ENCODE measurements at places on chromosomes 12 and 14. TPM values are rescaled to one million over a fixed set of nuclear protein-coding genes. Genes with fewer than 3 reads are reported as not detected.

The CCDC175 gene
- not detected for total RNA-seq

DNA sequence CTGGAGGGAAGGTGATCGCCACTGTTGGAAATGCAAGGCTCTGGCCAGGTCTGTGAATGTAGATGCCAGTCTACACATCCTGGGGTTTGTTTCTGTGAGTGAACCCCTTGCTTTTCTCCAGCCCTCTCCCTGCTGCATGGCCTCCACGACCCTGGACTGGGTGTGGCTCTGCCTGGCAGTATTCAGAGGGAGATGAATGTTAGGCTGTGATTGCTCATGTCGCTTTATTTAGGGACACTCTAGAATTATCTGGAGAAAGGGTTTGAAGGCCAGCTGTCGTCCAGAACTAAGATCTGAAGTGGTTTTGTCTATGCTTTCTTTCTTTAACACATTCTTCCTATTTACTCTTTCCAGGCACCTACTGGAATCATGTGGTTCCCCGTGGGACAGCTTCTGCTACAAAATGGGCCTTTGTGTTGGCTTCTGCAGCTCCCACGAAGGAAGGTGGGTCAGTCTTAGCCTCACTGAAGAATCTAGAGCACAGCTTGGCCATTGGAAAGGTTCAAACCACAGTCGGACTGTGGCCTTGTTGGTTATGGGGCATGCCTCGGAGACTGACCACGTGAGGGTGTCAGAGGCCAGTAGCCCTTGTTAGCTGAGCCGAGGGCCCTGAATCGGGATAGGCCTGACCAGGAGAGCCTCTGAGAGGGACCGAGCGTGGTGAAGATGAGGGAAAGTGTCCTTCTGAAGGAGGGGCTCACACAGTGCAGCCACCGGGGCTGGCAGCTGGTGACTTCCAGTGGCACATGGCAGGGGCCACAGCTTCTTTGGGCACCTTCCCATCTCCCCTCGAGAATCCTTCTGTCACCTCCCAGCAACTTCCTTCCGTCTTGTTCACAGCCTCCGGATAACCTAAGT is 59.1 kb downstream of the ANKRD9 start:
- DNase-seq: no peak

GRCh38 chr12:39723831-39724230 is 104.2 kb upstream of the ABCD2 start:
- DNase-seq: peak; percentile 47

GRCh38 chr14:90660865-90661570 is 155.2 kb downstream of the TTC7B start:
- DNase-seq: no peak

- no peak for DNase-seq
These were observed 2.5 kb upstream of the CTDSP2 start for GRCh38 chr12:57849035-57849434.

GRCh38 chr14:64800000-64800399 is 79.7 kb downstream of the SPTB start:
- peak; percentile 55 for DNase-seq

The RDH5 gene
- total RNA-seq: 2.0 TPM

GRCh38 chr14:73250781-73251500 is 13.6 kb downstream of the PAPLN start:
- no peak for DNase-seq

DNA sequence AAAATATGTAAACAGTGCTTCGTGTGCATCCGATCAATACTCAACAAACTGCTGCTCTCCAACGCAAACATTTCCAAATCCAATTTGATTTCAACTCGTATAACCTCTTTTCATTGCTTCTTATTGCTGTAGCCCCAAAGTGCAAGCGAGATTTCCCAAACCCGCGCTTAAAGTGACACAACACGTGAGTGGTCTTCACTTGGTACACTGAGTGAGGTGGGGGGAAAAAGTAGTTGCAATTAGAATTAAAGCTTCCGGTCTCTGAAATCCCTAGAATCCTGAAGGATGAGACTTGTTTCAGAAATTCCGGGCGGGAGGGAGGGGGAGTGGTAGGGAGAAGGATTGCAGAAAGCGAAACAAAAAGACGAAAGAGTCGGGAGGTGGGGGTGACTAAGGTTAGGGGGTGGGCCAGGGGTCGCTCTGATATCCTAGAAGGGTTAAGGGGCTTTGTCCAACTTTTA is 387.5 kb downstream of the BCAT1 start:
- peak; percentile 72 for DNase-seq

The P2RX2 gene
- total RNA-seq: not detected

DNA sequence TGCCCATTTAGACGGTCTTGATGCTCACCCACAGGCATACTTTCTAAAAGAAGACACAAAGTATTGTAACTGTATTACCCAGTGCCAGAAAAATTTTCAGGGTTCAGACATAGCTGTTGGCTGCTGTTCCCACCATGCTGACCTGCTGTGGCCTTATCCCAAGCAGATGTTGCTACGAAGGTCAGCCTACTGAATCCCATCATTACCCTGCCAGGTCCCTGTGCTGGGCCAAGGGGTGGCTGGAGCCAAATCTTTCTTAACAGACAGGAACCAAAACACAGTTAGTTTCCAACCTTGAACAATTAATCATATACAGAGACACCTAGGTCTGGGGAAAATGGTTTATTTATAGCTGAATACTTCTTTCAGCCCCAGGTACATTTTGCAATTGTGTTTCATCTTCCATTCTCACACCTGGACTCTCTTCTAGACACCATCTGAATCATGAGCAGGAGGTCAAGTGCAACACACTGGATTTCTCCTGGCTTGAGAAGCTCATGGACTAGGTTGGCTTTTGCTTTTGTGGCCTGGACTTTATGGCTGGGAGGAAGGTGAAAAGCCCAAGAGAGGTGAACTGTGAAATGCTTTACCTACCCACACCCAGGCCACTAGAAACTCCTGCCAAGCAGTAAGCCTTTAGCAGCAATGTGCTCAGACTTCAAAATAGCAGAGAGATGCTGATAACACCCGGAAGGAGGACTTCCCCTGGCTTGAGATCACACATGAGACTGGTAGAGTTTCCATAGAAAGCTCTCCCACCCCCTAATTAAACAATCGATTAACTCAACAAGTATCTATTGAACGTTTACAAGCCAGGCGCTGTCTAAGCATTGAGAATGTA is 150.1 kb downstream of the SUDS3 start:
- no peak for DNase-seq

GRCh38 chr12:111390910-111391309 is 14.8 kb upstream of the SH2B3 start:
- DNase-seq: no peak

GRCh38 chr12:88570103-88570502 is 10.2 kb downstream of the KITLG start:
- DNase-seq: peak; percentile 41

The SLC17A8 gene
- not detected for total RNA-seq

- no peak for DNase-seq
These were observed 2.8 kb downstream of the ACOT4 start for GRCh38 chr14:73594491-73594890.

The RASSF8 gene
- 35.9 TPM for total RNA-seq

The KRT4 gene
- not detected for total RNA-seq

The ATP5MC2 gene
- total RNA-seq: 387 TPM

DNA sequence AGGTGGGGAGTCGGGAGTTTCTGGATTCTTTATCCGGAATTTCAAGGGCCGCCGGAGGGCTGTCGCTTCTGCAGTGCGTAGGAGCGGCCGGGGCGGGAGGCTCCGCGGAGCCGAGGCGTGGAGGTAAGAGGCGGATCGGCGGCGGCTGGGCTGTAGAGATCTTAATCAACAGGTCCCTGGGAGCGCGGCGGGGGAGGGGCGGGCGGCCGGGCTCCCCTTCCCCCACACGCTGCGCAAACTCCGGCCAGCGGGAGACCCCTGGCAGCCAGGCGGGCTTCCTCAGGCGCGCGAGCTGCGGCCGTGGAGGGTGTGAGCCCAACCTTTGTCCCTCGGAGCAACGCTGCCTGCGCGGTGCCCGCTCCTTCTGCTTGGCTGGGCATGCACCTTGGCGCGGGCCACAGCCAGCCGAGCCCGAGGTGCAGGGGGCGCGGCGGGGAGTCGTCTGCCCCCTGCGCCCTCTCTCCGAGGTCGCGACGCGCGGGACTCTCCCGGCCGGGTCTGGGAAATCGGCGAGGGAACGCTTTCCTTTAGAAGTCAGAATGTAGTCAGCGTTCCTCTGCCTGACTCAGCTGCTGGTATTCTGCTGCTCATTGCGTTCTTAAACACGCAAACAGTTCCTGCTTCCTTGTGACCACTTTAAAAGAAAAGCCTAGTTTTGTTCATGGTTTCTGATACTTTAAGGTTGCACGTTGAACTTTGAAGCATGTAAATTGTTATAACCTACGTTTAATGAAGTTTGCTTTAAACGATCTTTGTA is at the start of gene PALS1:
TSS of gene PALS1 (plus strand) at position 25 of the 757 bp plus-strand sequence. CDS start 37,736 bp downstream, outside the sequence.
- peak; percentile 81 for DNase-seq

The HOXC10 gene
- 15.3 TPM for total RNA-seq

The SPIC gene
- total RNA-seq: not detected

- peak; percentile 9 for DNase-seq
These were observed 361.1 kb upstream of the CLEC14A start for GRCh38 chr14:38616959-38617358.

- DNase-seq: no peak
These were observed 334.5 kb upstream of the SEL1L start for GRCh38 chr14:81868172-81868571.

GRCh38 chr12:90428465-90428864 is 526.5 kb downstream of the CCER1 start:
- no peak for DNase-seq

DNA sequence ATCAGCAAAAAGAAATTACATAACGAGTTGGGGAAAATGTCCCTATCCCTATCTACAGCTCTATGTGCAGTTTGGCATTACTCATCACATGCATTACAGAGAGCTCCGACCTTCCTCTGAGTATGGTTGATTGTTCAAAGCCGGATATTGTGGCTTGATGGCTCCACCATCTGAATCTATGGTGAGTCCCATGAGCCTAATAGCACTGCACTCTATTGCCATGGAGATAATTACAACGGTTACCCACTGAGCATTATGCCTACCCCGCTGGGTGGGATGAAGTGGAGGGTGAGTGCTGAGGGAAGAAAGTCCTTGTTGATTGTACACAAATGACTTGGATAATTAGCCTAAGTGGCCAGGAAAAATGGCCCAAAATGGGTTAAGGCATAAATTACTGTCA is 800.5 kb downstream of the NRXN3 start:
- peak; percentile 46 for DNase-seq

DNA sequence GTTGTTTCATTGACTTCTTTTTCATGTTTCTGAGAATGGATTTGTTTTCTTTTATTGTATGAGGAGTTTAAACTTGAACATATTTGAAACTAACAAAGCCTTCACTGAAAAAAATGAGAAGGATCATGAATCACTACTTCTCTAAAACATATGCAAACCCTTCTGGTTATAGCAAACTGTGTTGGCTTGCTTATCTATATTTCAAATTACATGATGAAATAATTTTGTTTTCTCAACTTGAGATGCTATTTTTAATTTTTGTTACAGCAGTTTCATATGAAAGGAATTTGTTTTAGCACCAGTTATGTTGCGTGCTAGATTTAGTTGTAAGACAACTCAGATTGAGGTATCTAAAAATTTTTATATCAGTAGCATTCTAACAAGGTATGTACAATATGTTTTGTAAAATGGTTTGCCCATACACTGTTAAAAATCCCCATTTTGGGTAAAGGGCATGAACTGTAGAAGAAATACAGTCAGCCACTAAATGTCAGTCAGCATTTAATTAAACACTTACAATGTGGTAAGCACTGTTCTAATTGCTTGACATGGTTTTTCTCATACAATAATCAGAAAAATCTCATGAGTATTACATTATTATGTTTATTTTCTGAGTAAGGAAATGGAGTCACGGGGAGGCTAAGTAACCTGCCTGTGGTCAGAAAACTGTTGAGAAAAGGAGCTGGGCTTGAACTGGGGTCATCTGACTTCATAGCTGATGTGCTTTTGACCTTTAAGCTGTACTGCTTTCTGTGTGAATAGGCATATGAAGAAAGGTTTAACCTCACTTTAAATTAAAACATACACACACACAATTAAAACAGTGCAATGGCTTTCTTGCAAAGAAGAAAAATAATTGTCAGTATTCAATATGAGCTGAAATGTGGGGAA is 105.7 kb downstream of the PLEKHA5 start:
- peak; percentile 51 for DNase-seq

The SYCP3 gene
- total RNA-seq: not detected

The ANO2 gene
- total RNA-seq: 0.86 TPM

The ARHGAP5 gene
- 52.5 TPM for total RNA-seq

DNA sequence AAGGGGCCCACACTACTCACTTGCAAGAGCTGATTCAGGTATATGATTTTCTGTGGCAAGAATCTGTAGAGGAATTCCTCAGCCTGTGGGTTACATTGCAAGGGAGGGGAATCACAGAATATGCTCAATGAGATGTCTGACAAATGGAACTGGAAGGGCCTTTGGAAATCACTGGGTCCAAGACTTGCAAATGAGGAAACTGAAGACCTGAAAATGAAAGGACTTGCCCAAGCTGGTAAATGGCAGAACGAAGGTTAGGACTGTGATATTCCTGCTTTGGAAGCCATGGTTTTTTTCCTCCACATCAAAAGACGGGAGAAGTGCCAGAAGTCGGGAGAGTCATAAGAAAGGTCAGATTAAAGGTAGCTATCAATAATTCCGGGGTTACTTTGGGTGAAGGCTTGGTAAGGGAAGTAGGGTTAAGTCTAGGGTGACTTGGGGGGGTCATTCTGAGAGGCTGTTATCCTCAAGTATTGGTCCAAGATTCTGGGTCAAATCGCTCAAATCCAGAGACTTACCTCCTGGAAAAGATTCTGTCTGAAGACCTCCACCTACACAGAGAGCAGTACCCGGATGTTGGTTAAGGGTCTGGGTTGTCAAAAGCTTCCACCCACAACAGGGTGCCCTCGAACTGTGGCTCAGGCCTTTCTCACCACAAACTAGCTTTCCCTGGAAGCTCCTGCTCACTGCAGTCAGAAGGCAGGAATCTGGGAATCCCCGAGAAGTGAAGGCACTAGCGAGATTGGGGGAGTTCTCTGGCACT is 539 bp downstream of the PSME2 start:
- peak; percentile 30 for DNase-seq

The DPPA3 gene
- not detected for total RNA-seq

GRCh38 chr12:33944703-33945437 is 77.4 kb upstream of the ALG10 start:
- DNase-seq: peak; percentile 43

DNA sequence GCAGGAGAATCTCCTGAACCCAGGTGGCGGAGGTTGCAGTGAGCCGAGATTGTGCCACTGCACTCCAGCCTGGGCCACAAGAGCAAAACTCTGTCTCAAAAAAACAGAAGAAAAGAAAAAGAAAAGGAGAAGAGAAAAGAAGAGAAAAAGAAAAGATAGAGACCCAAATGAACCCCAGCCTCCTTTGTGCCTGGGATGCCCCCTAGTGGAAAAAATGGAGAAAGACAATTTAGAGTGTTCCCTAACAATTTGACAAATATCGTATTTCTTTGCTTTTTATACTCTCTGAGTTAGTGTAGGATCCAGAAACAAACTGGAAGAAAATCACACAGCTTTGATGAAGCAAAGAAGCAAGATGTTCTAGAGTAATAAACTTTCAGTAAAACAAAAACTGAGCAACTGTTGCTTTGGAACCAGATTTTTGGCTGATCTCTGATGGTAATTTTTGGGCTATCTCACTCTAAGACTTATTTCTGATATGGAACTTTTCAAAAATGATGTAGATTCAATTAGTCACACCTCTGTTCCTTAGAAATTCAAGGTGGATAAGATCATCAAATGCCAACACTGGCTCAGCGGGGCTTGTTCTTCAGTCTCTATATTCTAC is 18.6 kb upstream of the PRKAB1 start:
- peak; percentile 12 for DNase-seq

GRCh38 chr14:74400031-74400685 is 25.9 kb downstream of the SYNDIG1L start:
- peak; percentile 26 for DNase-seq

The AQP6 gene
- not detected for total RNA-seq

All from M059J (cell line).